ENCODE measurements at places on chromosomes 1 and 21.

DNA sequence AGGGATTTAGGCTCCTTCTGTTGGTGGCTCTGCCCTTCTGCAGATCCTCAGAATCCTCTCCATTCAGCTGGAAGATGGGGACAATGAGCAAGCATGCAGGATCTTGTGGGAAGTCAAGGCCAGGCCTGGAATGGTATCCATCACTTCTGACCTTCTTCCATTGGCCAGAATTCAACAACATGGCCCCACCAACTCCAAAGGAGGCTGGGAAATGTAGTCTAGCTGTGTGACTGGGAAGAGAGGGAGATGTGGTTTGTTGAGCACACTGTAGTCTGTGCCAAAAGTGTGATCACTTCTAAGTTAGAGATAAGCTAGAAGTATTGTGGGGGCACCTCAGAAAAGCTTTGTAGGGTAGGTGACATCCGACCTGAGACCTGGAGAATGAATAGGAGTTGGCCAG, 60.4 kb upstream of the WNT4 start:
- no peak for DNase-seq

DNA sequence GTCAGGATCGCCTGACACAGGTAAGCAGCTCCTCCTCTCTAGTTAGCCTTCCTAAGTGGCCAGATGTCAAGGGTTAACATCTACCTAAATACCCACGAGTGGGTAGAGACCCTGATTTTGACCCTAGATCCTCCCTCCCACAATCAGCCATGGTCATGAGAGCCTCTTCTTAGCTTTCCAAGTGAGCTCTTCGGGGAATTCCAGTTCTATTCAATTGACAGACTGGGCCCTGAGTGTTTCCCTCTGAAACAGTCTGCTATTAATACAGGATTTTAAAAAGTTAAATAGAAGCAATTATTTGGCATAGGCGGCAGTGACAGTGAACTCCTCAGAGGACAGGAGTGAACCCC, 28.1 kb downstream of the C2CD2 start:
- no peak for DNase-seq

- DNase-seq = no peak
Measured at GRCh38 chr1:37931102-37931360, 15.8 kb downstream of the INPP5B start.

- DNase-seq = no peak
Measured at GRCh38 chr1:227434808-227435444, 116.6 kb upstream of the CDC42BPA start.

GRCh38 chr1:97145321-97145956, 423.9 kb downstream of the PTBP2 start:
- peak; percentile 22 for DNase-seq

DNA sequence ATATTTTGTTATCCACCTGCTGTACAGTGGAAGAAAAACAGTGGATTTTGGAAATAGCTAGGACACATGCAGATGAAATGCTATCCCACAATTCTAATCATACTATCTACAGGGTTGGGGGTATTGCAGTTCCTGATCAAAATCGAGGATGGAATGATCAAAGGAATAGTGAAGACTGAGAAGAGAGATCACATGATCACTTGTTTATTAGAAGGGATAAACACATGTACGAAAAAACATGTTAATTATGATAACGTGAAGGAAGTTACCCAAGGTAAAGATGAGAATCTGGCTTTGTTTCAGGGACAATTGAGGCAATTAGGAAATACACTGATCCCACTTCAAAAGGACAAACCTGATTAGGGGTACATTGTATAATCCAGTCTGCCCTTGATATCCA, 8.8 kb upstream of the NENF start:
- DNase-seq = no peak

GRCh38 chr1:174550296-174550695, 102.5 kb downstream of the GPR52 start:
- peak; percentile 27 for DNase-seq

GRCh38 chr1:223257856-223258550, 106.0 kb downstream of the SUSD4 start:
- no peak for DNase-seq

- DNase-seq = no peak
Measured at GRCh38 chr1:201455098-201455497, 13.9 kb downstream of the PHLDA3 start.

Data from ELR (cell line).